ENCODE measurements at places on chromosomes 5 and 9. TPM values are rescaled to one million over a fixed set of nuclear protein-coding genes. Genes with fewer than 3 reads are reported as not detected.
A peak's percentile ranks its signal among the peaks of the same experiment; 100 is the strongest.

- DNase-seq, result peak; percentile 83
Measured at GRCh38 chr5:40914835-40915234, 5.5 kb downstream of the C7 start.

Gene GNA14
- total RNA-seq, result 0.42 TPM

Gene GEMIN5
- total RNA-seq, result 12.8 TPM

Gene ALDH7A1
- 15.6 TPM for total RNA-seq

Gene HSD17B3
- total RNA-seq, result 1.9 TPM

DNA sequence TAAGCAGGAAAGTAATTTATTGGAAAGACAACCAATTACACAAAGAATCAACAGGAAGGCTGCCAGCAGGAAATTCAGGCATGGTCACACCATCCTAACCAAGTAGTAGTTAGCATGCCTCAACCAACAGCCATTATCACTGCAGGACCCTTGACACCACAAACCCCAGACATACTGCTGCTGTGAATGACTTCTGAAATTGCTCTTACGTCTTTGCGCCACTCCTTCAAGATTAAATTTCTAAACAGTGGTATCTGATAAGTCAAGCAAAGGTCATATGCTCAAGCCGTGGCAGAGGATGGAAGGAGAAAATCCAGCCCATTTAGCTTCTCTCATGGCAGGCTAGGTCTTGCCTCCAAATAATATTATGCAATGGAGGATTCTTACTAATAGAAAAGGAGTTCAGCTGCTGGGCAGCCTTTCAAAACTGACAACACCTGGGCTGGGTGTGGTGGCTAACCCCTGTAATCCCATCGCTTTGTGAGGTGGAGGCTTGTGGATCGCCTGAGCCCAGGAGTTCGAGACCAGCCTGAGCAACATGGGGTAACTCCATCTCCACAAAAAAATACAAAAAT lies 5.0 kb upstream of the PTGER4 start:
- no peak for DNase-seq

GRCh38 chr5:76735762-76736545 lies 20.0 kb downstream of the F2R start:
- DNase-seq, result no peak
